GOT3 (cell line): ENCODE measurements at places on chromosomes 11 and 22.

- DNase-seq: no peak
These were observed 1.3 kb downstream of the PACS1 start for GRCh38 chr11:66071381-66071801.

- no peak for DNase-seq
These were observed 15.7 kb downstream of the SNU13 start for GRCh38 chr22:41672780-41673509.

- no peak for DNase-seq
These were observed 2.1 kb downstream of the LPXN start for GRCh38 chr11:58573451-58574104.

GRCh38 chr11:96329855-96330510, 13.0 kb downstream of the MAML2 start:
- no peak for DNase-seq

DNA sequence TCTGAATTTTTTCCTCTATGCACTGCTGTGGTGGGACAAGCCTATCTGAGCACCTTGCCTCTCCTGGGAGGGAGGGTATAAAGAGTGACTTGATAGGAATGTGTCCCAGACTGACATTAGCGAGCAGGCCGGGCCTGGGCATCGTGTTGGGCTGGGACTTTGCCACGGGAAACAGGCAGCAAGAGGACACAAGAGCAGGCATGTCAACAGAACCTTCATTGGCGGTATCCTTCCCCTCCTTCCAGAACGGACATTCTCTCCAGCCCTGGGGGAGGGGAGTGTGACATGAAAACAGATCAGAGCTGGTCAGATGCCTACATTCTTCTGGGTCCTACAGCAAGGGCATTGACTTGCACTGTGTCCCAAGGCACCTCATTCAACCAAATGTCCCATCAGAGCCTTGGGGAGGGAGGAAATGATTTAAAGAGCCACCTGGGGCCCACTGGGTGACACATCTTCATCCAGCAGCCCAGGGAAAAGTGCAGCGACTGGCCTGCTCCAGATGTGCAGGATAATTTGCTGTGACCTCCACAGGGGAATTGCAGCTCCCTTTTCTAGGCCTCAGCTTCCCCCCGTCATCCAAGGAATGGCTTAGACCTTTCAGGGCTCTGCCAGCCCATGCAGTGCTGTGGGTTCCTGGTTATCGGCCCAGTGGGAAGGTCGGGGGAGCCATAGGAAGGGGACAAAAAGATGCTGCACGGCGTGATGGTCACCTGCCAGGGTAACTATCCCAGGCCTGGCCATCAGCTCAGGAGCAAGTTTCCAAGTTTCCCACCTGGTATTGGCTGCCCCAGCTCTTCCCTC, 21.8 kb upstream of the UVRAG start:
- no peak for DNase-seq

- DNase-seq: no peak
These were observed 265.2 kb downstream of the KCNA4 start for GRCh38 chr11:29751618-29752017.

DNA sequence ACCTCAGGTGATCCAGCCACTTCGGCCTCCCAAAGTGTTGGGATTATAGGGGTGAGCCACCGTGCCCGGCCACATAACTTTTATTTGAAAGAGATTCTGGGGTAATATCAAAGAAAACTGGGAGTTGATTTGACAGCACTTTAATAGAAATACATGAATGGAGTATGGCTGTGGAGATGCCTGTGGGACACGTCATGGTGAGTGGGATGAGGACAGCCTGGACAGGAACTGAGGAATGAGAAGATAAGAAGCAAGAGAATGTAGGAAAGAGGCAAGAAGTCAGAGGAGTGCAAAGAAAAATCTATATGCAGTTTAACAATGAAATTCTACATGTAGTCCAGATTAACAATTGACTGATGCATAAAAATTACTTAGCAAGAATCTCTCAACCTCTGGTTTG, 31.0 kb downstream of the SLC22A6 start:
- no peak for DNase-seq

- DNase-seq: no peak
These were observed 7.4 kb downstream of the PTPRJ start for GRCh38 chr11:47987781-47988180.

DNA sequence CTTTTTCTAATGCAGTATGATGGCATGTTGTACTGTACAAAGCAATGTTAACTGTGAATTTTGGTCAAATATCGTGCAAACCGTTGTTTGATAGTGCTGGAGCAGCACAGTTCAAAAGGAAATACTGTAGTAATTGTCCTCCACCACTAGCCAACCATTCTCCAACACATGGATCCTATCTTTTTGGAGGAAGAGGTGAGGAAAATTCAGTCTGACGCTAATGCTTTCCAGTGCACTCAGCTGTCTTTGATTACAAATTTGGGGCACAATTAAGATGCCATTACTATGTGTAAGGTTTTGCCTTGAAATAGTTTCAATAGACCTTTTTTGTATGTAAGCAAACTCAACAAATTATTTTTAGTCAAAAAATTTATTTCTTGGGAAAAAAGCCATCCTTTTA, 240.5 kb upstream of the CCDC179 start:
- no peak for DNase-seq

GRCh38 chr22:47201186-47201995, 438.9 kb downstream of the TBC1D22A start:
- no peak for DNase-seq

DNA sequence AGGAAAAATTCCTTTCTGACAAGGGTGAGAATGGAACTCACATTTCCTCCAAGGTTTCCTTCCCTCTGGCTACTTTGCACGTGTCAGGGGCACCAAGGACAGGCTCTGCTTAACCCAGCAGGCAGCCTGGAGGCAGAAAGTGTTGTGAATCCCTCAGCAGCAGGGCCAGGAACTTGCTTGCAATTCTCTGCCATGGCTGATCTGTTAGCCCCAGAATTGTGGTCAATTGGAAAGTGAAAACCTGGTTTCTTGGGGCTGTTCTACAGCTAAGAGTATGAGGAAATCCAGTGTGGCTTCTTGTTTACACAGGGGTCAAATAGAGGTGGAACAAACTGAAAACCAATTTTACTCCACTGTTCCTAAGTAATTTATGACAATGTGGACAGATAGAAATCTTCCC, 38.3 kb upstream of the CEP295 start:
- DNase-seq: no peak

- DNase-seq: no peak
These were observed 11.1 kb downstream of the APOL5 start for GRCh38 chr22:35728639-35729308.

DNA sequence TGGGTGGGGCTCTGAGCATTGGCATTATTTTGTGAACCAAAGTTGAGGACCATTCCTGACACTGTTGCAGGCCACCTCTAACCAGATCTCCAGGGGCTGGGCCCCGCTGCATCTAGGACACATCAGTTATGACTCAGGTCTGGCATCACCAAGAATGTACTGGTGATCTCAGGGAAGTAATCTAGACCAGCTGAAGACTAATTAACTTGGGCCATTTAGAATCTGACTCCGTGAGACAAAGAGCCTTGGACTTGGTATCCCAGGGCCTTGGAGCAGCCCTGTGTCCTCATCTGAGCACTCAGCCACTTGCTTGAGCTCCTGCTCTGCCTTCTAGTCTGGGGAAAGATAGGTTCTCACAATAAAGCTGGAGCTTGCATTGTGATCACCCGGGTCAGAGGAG, 200.6 kb downstream of the KIRREL3 start:
- no peak for DNase-seq

GRCh38 chr11:63853476-63853875, 14.6 kb downstream of the MARK2 start:
- no peak for DNase-seq

DNA sequence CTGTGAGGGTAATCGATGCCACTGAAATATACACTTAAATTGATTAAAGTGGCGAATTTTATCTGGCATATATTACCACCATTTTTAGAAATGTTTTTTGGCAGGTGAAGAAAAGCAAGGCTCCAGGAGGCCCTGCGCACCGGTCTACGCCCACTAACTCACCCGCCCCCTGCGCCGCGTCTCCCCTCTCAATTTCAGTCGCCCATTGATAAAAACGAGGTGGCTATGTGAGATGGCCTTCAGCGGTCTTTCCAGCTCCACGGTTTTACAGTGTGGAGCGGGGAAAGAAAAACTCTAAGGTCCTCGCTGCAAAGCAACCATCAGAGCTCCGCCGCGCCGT, 602 bp upstream of the AQP11 start:
- DNase-seq: no peak
